Mesothelial cell of epicardium (in vitro differentiated cells): ENCODE measurements at places on chromosomes 6 and 20.

- no peak for DNase-seq
Measured at GRCh38 chr20:38270869-38271605, 10.5 kb upstream of the KIAA1755 start.

- DNase-seq = no peak
Measured at GRCh38 chr6:5850848-5851255, 155.9 kb downstream of the NRN1 start.

DNA sequence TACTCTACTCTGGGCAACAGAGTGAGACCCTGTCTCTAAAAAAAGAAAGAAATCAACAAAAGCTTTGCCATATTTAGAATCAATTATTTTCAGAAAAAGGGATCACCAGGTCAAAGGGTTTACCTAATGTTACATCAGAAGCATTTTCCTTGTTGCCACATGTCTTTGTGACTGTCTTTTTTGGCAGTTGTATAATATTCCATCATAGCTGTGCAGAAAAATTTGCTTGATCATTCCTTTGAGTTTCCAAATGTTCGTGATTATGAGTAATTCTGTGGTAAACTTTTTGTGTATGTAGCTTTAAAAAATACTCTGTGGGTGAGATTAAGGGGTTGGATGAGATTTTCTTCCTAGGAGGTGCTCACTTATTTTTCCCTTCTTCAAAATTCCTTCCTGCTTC, 26.4 kb downstream of the PNPLA1 start:
- no peak for DNase-seq

GRCh38 chr20:19212469-19212815, at the start of gene SLC24A3:
SLC24A3 (plus strand) TSS chr20:19212642.
- no peak for DNase-seq

- DNase-seq = no peak
Measured at GRCh38 chr6:47318236-47318989, 8.7 kb upstream of the TNFRSF21 start.

GRCh38 chr20:45066372-45066771, 34.6 kb downstream of the KCNS1 start:
- no peak for DNase-seq

- DNase-seq = no peak
Measured at GRCh38 chr6:114304304-114304887, 38.4 kb downstream of the HS3ST5 start.

DNA sequence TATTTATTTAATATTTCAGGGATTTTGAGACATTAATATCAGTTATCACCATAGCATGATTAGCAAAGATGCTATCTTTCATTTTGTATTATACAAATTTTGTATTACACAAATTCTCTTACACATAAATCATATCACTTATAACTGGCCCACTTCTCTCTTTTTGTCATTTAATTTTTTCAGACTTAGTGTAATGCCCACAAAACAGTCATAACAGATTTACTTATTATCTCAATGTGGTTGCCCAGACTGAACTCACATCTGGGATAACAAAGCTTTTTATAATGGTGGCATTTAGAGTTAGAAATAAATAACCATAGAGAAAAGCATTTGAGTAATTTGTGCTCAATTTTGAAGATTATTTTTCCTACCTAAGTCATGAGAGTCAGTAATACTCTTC, 148.3 kb downstream of the TFAP2B start:
- no peak for DNase-seq

- DNase-seq = no peak
Measured at GRCh38 chr20:1734269-1734858, 76.8 kb upstream of the SIRPG start.

- no peak for DNase-seq
Measured at GRCh38 chr20:47662483-47663353, 122.6 kb downstream of the SULF2 start.

- no peak for DNase-seq
Measured at GRCh38 chr6:10487668-10488327, 33.4 kb upstream of the GCNT2 start.

DNA sequence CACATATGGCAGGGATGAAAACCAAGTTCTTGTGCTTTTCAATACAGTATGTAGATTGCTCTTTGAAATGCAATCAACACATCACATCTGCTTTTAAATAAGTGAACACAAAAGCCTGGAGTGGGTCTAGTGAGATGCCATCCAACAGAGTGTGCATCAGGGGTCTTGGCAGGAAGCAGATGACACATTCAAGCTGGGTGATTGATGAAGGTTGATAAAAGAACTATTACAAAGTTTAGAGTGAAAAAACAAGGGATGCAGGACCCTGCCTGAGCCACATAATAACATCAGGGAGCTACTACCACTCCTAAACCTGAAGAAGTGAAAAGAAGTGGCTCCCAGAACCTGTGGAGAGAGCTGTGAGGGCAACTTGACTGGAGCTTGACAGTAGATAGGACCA, 16.6 kb upstream of the PLCB1 start:
- no peak for DNase-seq

DNA sequence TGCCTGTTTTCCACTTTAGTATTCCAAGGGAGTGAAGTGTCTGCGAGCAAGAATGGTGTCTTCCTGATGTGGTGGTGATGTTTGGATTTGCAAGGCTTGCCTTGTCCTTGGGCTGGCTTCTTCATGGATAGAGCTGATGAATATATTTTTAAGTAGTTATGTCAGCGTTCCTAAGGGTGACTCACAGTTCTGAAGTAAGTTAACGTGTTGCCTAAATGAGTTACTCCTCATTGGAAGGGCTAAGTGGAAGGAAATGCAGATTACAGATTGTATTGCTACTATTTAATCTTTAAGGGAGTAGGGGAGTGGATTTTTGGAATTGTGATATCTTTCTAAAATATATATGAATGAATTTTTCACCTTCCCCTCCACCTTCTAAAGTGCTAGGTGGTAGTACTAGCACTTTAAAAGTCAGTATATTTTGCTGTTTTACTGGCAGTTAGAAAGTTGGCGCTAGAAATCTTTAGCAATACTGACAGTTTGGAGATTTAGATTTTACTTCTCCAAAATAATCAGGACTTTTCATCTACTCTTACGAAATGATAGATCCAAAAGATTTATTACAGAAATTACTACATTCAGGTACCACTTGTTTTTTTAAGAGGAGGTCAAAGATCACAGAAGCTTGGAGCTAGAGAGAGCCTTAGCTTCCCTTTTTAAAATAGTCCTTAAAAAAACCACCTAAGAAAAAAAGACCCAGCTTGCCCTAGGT, 197.4 kb downstream of the JARID2 start:
- DNase-seq = no peak

DNA sequence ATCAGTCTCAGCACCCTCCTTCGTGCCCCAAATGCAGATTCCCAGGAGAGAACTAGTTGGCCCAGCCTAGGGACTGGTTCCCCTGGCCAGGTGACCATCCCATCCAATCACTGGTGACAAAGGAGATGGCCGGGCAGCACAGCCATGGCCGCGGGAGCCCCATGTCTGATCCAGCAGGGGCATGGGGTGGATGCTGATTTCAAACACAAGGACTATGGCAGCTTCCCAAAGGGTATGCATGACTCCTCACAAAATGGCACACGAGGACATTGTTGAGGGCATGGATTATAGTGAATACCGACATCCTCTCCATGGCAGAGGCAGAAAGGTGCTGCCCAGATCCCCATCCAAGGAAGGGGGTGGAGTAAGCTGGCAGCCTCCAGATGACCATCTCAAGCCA, 9.9 kb upstream of the LSM14B start:
- DNase-seq = no peak

GRCh38 chr6:131574133-131574532, 1.1 kb downstream of the ARG1 start:
- DNase-seq = no peak

GRCh38 chr6:75147512-75147911, 58.3 kb downstream of the COL12A1 start:
- DNase-seq = no peak

GRCh38 chr6:311679-312220, 19.5 kb downstream of the DUSP22 start:
- DNase-seq = no peak

DNA sequence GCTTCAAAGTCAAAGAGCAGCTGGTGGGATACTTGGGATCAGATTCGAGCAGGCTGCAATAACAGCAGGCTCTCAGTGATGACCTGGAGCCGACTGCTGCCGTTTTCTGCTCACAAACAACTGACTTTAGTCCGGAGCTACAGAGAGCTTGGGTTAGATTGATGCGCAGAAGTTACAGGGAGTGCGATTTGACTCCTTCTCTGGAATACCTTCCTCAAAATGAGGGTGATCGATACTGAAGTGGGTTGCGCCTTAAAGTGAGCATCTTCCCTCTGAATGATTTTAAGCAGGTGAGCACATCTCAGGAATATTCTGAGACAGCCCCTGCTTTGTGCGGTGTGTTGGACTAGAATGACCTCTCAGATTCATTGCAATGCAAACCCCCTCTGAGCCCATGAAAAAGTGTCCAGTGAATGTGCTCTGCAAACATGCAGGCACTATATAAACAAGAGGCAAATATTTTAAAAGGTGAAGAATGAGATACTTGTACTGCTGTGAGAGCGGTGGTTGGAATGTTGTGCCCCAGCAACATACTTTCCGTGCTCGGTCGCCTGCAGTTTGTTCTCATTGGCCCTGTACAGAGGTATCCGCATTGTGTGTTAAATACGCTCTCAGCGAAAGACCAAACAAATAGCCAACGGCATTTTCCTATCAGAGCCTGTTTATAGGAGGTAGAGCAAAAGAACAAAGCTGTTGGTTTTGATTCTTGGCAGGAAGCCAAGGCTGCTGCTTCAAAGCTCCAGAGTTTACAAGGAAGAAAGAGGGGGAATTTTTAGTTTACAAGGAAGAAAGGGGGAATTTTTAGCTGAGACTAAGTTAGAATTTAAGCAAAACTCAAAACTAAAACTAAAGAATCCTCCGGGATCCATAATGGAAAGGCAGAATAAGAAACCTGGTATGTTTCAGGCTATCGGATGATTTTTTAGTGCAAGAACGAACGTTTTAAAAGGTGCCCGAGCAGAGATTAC, 67.7 kb downstream of the PHACTR2 start:
- no peak for DNase-seq

DNA sequence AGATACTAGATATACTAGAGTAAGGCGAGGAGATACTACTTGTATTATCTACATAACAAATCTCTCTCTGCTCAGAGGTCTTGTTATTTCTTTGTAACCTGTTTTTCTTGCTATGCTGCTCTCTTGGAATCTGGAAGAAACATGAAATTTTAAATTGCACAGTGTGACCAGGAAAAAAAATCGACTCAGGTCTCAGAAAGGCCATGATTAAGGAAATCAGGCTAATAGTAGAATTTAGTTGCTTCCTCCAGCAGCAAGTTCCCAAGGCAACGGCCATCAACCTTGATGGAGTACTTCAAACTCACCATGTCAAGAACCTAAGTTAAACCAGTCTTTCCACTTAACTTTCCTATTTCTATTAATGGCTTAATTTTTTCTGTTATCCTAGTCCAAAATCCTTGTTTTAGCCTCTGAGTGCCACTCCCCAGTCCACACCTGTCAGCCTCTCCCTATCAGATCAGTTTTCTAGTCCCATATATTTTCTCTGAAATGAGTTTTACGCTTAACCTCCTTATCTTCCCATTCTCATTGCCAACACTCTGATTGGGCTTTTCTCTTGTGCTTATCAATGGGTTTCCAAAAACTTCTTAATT, 87.7 kb upstream of the BEND3 start:
- DNase-seq = no peak

DNA sequence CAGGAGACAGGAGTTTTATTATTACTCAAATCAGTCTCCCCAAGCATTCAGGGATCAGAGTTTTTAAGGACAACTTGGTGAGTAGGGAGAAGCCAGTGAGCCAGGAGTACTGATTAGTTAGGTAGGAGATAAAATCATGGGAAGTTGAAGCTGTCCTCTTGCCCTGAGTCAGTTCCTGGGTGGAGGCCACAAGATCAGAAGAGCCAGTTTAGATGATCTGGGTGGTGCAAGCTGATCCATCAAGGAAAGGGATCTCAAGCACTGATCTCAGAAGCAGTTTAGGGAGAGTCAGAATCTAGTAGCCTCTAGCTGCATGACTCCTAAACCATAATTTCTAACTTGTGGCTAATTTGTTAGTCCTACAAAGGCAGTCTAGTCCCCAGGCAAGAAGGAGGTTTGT, 706.5 kb upstream of the MAP3K7 start:
- DNase-seq = no peak

DNA sequence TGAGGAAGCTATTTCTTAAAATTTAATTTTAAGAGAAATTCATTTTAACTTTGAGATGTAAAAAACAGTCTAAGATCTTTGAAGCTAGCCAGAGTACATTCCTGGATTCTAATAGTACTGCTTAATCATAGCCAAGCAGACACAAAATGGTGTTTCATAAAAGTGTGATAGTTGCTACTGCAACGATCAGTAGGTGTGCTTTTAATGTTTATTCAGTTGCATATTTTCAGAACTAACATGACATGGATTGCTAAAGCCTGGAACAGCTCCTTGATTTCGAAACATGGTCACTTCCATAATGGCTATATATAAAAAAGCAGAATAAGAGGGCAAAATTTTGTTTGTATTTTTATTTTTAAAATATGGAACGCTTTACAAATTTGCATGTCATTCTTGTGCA, 35.5 kb downstream of the SESN1 start:
- DNase-seq = no peak

- DNase-seq = no peak
Measured at GRCh38 chr6:134122775-134123174, 70.4 kb upstream of the SLC2A12 start.

DNA sequence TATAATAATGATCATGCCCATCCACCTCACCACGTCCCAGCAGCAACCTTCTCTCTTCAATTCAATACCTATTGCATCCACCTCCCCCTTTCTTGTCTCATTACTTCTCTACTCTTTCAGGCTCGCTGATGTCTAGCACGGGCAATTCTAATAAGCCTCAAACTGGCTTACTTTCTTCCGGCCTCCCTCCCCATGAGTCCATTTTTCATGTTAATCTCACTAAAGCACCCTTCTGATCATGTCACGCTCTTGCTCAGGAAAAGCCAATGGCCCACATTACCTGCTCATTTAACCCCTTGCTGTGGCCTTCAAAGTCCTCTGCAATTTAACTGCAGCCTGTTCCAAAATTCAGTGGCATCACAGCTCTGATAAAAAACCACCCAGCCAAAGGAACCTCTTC, 105.1 kb downstream of the UTRN start:
- no peak for DNase-seq

- no peak for DNase-seq
Measured at GRCh38 chr6:82589509-82590206, 226.0 kb downstream of the TPBG start.

GRCh38 chr6:132227904-132228303, 173.4 kb downstream of the MOXD1 start:
- DNase-seq = no peak

GRCh38 chr6:81480139-81480538, 272.3 kb downstream of the TENT5A start:
- no peak for DNase-seq

- no peak for DNase-seq
Measured at GRCh38 chr20:53402233-53403005, 191.2 kb downstream of the ZNF217 start.

- DNase-seq = no peak
Measured at GRCh38 chr6:159842035-159842434, 42.0 kb downstream of the PNLDC1 start.
